Anterior cingulate cortex (tissue), 58 donors: ENCODE measurements at places on chromosomes 2 and 18.

DNA sequence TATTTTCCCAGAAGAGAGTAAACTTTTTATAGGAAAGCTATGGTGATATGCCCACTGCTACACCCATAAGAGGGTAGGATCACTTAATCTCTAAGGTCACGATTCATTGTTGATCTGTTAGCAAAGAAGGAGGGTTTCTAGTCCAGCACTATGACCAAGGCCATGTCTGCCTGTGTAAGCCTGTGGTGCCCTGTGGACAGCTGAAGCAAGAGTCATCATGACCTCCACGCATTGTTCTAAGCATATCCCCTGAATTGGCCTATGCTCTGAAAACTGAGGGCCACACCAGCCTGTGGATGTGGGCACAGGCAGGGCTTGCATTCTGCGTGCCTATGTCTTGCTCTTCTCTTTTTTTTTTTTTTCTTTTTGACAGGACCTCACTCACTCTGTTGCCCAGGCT lies 89.8 kb upstream of the SMIM21 start:
- no peak for DNase-seq

DNA sequence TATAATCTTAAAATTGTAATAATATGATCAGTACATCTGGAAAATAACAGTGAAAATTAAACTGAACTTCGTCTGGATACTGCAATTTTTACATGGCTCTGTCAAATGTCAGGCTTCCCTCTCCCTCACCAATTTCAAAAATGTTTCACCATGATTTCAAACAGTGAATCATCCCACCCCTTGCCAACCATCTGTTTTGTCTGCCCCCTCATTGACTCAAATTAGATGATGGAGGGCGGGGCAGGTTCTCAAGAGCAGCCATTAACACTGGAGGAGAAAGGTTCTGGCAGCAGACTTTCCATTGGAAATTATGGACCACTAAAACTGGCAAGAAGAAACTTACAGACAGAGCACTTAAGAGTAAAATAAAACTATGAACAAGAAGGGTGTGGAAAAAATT lies 1195.7 kb upstream of the ZEB2 start:
- DNase-seq = no peak

- DNase-seq = no peak
Measured at GRCh38 chr2:120653046-120653445, 82.6 kb upstream of the GLI2 start.

DNA sequence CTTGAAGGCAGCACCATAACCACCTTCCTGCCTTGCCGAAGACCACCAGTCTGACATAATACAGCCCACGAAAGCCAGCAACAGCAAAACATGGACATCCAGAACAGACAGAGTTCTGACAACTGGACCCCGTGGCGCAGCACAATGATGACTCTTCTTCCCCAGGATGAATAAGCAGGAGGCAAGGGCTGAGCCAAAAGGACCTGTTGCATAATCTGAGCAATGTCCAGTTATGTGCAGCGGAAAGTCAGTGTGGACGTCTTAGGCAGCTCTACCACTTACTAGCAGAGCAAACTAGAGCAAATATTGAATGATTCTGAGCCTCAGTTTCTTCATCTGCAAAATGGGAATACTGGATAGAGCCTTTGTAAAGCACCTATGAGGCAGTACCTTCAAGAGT lies 225.1 kb downstream of the ZBTB7C start:
- no peak for DNase-seq

DNA sequence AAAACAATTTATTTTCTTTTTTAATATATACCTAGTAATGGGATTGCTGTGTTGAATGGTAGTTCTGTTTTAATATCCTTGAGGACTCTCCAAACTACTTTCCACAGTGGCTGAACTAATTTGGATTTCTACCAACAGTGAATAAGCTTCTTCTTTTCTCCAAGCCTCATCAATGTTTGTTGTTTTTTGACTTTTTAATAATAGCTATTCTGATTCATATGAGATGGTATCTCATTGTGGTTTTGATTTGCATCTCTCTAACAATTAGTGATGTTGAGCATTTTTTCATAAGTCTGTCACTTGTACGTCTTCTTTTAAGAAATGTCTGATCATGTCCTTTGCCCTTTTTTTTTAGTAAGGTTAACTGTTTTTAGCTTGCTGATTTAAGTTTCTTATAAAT lies 863.3 kb downstream of the CNTNAP5 start:
- no peak for DNase-seq

DNA sequence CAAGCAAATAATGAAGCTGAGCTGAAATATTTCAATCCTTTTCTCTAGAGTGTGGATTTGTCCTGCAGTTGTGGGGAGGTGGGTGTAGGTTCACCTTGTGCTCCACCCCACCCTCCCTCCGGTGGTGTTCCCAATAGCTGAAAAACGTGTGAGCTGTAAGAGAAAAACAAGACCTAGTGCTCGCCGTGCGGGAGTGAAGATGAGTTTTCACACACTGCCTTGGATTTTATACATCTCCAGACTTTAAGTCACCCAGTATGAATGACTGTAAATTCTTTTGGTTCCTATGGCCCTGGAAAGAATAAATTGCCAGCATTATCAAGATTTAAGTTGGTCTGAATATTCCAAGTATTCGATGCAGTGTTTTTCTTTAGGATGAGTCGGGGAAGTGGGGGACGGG lies 1.9 kb upstream of the SOX11 start:
- no peak for DNase-seq

DNA sequence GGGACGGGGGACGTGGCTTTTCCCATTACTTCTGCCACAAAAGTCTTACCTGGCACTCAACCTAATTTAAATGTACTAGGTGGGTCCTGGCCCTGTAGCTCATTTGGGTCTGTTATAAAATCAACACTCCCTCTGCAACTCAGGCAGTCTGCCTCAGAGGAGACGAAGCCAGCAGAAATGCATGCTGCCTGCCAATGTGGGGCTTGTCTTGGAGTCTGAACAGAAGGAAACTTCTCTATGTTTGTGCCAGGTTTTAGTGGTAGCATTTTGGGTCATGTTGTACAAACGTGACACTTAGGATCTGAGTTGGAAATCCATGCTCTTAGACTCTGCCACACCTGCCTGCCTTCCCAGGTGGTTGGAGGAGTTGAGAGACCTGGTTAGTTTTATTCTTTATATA lies 292.5 kb upstream of the FAM98A start:
- no peak for DNase-seq

GRCh38 chr2:105802587-105802986 lies 57.9 kb downstream of the NCK2 start:
- DNase-seq = no peak

GRCh38 chr2:119678021-119678656 lies 862 bp upstream of the TMEM177 start:
- no peak for DNase-seq

DNA sequence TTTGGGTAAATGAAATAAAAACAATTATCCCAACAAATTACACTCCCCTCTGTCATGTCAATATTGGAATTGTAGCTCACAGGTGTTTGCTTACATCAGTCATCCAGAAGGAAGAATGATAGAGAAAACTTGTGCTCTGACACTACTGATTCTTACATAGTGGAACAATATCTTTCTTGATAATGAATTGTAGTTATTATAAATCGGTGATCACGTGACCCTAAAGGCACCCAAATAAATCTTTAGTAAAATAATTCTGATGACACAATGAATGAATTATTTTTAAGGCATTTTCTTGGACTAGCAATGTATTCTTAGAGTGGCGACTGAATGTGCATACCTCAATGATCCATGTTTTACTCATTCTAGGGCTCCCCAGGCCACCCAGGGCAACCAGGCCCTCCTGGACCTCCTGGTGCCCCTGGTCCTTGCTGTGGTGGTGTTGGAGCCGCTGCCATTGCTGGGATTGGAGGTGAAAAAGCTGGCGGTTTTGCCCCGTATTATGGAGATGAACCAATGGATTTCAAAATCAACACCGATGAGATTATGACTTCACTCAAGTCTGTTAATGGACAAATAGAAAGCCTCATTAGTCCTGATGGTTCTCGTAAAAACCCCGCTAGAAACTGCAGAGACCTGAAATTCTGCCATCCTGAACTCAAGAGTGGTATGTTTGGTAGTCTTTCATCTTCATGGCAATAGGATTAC lies 34.5 kb downstream of the COL3A1 start:
- no peak for DNase-seq

- DNase-seq = no peak
Measured at GRCh38 chr2:156343096-156343939, 10.8 kb upstream of the NR4A2 start.

- no peak for DNase-seq
Measured at GRCh38 chr2:127205218-127206125, 14.6 kb downstream of the CYP27C1 start.

DNA sequence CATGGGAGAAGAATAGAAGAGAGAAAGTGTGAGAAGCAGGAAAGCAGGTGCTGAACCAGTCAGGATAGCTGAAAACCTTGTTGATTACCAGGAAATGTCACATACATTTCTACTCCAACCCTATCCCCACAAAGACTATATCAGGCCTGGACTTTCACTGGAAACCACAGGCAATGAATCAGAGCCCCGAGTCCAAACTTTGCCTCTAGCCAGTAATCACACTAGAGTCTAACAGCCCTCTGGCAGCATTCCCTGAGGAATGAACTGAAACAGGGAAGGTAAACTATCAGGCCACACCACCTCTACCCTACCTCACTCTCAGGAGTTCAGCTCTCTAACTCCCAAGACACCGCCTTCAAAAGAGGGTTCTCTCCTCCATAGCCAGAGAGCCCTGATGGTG lies 18.7 kb upstream of the IHH start:
- DNase-seq = no peak

- no peak for DNase-seq
Measured at GRCh38 chr2:45134014-45134413, 124.8 kb upstream of the SIX2 start.

DNA sequence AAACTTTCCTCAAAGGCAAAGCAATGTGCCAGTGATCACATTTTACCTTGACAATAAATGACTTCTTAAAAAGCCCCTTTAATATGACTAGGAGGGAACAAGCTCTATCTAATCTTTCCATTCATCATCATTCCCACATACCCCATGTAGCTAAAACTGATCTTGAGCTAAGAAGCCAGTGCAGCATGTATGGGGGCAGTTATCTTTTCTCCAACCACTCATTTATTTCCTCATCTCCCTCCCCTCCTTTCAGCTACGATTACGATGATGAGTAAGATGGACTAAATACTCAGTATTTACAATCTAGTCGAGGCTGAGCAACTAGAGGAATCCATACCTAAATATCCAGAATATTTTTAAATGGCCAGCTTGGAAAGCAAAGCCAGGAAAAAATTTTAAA lies 35.5 kb downstream of the PNO1 start:
- no peak for DNase-seq

- no peak for DNase-seq
Measured at GRCh38 chr2:226835420-226835795, 446 bp upstream of the RHBDD1 start.

DNA sequence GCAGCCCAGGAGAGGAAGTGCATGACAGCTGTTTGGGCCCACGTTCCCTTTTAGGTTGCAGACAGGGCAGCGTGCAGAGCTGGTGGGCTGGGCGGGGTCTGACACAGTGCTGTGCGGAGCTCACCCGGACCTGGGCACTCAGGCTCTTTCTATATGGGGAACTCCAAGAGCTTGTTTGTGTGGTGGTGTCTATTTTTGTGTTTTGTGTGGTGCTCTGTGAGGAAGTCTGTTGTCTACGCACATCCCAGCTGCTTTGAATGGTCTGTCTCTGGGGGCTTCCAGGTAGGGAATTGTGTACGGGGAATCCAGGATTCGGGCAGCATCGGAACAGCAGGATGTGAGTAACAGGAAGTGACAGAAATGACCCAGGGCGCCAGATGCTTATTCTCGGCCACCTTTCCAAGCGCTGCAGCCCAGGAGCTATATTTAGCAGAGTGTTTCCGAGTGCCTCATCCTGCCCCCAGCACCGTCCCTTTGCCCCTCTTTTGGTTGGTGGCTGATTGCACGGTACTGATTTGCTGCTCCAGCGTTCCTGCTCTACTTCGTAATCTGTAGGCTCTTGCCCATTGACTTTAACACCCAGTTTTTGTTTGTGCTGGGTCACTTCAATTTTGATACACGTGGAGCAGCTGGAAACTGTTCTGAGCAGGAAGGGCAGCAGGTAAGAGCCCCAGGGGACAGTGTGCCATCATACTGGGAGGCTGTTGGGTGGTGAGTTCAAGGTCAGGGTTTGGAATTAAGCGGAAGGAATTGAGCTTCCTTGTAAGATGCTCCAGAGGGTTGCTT lies 64.7 kb downstream of the DGKD start:
- no peak for DNase-seq

DNA sequence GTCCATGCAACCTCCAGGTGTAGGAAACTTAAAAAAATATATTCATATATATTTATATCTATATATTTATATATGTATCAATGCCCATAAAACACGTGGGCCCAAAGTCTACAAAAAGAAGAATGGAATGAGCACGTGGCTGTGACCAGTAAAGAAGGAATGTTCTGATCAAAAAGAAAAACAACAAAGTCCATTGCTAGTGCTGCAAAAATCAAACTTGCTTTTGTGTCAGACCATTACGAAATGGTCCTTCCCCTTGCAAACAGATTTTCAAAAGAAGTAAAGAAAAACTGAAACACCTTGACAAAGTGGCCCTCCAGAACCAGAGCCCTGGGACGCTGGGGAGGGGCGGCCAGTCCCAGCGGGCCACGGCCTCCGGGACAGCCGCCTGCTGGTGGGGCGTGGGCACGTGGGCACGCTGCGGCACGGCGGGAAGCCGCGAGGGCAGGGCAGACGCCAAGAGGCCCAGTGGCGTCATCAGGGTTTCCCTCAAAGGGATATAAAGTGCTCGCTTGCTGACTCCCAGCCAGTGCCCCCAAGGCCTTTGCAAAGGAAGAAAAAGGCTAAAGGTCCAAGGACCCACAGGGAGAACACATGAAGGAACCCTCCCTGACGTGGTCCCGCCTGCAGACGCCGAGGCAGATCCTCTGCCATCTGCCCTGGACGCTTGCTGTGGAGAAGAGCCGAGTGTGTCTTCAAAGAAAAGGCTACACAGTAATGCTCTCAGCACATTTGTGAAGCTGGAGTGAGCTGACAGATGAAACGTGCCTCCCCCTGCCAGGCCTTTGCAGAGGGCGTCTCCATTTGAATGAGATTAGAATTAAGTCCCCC lies 201.8 kb downstream of the TWIST2 start:
- DNase-seq = no peak

DNA sequence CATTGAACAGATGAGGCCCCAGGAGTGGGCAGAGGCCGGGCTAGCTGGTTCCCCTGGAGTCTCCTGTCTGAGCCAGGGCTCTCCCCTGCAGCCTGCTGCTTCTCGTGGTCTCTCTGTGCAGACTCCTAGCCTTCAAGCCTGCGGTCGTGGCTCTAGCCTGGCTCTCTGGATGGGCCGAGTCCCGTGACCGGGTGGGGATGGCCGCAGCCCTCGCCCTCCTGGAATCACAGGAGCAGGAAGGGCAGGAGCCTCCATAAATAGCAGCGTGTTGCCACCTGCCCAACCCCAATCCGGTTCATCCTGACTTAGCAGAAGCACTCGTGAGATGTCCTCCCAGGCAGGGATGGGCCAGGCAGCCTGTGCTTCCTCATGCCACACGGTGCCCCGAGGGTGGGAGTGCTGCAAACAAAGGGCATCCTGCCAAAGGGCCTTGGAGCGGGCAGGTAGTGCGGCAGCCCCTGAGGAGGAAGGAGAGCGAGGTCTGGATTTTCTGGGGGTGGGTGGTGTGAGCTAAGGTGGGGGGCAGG lies 43.9 kb downstream of the FOSL2 start:
- DNase-seq = no peak
